H4 (cell line): ENCODE measurements at places on chromosomes 2 and 18. TPM values are rescaled to one million over a fixed set of nuclear protein-coding genes. Genes with fewer than 3 reads are reported as not detected.

The PLCD4 gene
- 0.29 and 1.3 TPM in 2 replicates for total RNA-seq

The MFSD6 gene
- total RNA-seq = 4.7 and 6.6 TPM in 2 replicates

The NRP2 gene
- 9.9 and 13.9 TPM in 2 replicates for total RNA-seq

The TCF23 gene
- not detected in 2 replicates for total RNA-seq

The FAM237A gene
- total RNA-seq = not detected in 2 replicates

The LIPG gene
- 0.17 and 0.49 TPM in 2 replicates for total RNA-seq

The ATIC gene
- 24.5 and 31.2 TPM in 2 replicates for total RNA-seq

The MC5R gene
- 0.10 TPM in 1 of 2 replicates, not detected in the other for total RNA-seq

The HOXD1 gene
- total RNA-seq = not detected in 2 replicates

The KDSR gene
- 29.1 and 32.0 TPM in 2 replicates for total RNA-seq

The MALL gene
- total RNA-seq = 0.10 TPM in 1 of 2 replicates, not detected in the other

The M1AP gene
- total RNA-seq = not detected in 2 replicates

The KLHL29 gene
- total RNA-seq = 1.8 and 2.1 TPM in 2 replicates

The CDH2 gene
- 29.8 and 32.5 TPM in 2 replicates for total RNA-seq

The DSC1 gene
- total RNA-seq = 0.06 TPM in 1 of 2 replicates, not detected in the other

The FTCDNL1 gene
- 2.3 and 5.9 TPM in 2 replicates for total RNA-seq

The DDX18 gene
- total RNA-seq = 55.9 and 70.2 TPM in 2 replicates

The ACKR3 gene
- 1.0 and 1.4 TPM in 2 replicates for total RNA-seq

The ARHGAP15 gene
- 0.15 TPM in 1 of 2 replicates, not detected in the other for total RNA-seq

The TSHZ1 gene
- 4.8 and 8.9 TPM in 2 replicates for total RNA-seq

The CGREF1 gene
- 0.31 TPM in 1 of 2 replicates, not detected in the other for total RNA-seq

The CCL20 gene
- total RNA-seq = not detected in 2 replicates

The CAB39 gene
- 32.8 and 42.2 TPM in 2 replicates for total RNA-seq

The MOGAT1 gene
- not detected in 2 replicates for total RNA-seq

The ARHGEF33 gene
- total RNA-seq = not detected in 2 replicates
